Activated CD8-positive, alpha-beta memory T cell treated with anti-CD3 and anti-CD28 coated beads for 24 hours (primary cell): ENCODE measurements at places on chromosomes 3 and 15.

DNA sequence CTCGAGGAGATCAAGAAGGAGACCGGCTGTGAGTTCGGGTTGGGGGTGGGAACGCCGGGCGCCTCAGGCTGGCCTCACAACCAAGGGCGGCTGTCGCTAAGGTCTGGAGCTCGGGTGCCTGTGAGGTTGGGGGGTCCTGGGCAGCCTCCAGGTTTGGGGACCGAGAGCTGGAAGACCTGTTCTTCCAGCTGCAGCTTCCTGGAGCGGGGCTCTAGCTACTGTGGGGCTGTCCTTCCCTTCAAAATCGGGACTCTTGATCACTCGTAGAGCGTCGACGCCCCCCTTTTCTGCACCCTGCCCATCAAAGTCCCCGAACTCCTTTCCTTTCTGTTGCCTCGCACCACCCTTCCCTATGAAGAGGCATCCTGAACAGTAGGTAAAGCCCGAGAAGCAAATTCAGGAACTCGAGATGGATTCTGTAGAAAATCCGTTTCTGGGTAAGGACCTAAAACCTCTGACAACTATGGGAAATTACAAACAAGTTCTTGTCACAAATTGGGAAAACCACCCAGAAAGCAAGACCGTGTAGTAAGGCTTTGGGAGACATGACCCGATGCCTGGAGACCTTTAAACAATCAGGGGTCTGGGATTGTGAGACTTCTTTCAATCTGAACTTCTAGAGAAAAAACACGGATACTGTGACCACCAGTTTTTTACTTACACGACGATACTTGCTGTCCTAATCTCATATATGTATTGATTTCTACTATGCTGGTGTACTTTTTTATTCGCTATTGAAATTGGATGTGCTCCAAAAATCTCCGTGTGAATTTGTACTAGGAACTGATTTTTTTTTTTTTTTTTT is 556 bp downstream of the CHP1 start:
- no peak for DNase-seq

DNA sequence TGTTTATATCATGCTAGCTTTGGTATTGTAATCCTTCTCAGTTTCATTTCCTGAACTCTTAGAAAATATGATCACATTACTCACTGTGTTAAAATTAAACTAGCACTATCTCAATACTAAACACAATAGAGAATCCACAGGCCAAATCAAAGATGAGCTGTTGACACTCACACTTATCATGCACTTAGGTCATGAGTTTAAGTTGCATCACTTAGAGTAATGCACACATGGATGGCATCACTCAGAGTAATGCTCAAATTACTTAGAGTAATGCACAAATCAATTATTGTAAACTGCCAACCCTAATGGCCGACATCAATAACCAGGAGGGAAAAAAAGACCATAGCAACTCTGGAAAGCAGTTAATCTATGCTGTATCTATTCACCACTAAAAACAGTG is 40.0 kb upstream of the MCF2L2 start:
- DNase-seq: no peak

GRCh38 chr15:75228787-75229186 is 27.1 kb downstream of the C15orf39 start:
- DNase-seq: no peak

GRCh38 chr3:17233398-17233800 is 348.6 kb downstream of the PLCL2 start:
- no peak for DNase-seq

GRCh38 chr3:172582712-172583111 is 59.5 kb upstream of the TNFSF10 start:
- DNase-seq: no peak

- DNase-seq: no peak
These were observed 103.5 kb downstream of the CBLB start for GRCh38 chr3:105765308-105765639.

GRCh38 chr15:42191610-42192346 is 16.3 kb downstream of the VPS39 start:
- DNase-seq: no peak
